ENCODE measurements at places on chromosomes 2 and 18.
A peak's percentile ranks its signal among the peaks of the same experiment; 100 is the strongest.

GRCh38 chr2:7683196-7683595 lies 766.0 kb downstream of the RNF144A start:
- peaks cover 28% of the 10 kb centered on the region for H3K4me1 ChIP-seq
- H3K27me3 ChIP-seq: no peaks in the 10 kb centered on the region
- H3K27ac ChIP-seq: no peak overlapping the region
- H3K4me3 ChIP-seq: no peak overlapping the region
- no peaks in the 10 kb centered on the region for H3K36me3 ChIP-seq

- H3K27me3 ChIP-seq: peaks cover 4% of the 10 kb centered on the region
- no peak for DNase-seq
- H3K4me1 ChIP-seq: no peaks in the 10 kb centered on the region
- no peaks in the 10 kb centered on the region for H3K36me3 ChIP-seq
Measured at GRCh38 chr2:151156431-151156830, 105.2 kb downstream of the RBM43 start.

GRCh38 chr2:175964195-175964594 lies 37.9 kb downstream of the LNPK start:
- peaks cover 59% of the 10 kb centered on the region for H3K36me3 ChIP-seq
- H3K27ac ChIP-seq: no peak overlapping the region
- H3K4me1 ChIP-seq: no peaks in the 10 kb centered on the region
- no peaks in the 10 kb centered on the region for H3K27me3 ChIP-seq
- H3K4me3 ChIP-seq: no peak overlapping the region

GRCh38 chr2:219247678-219248642 lies 2.7 kb downstream of the STK16 start:
- H3K4me1 ChIP-seq: peaks cover 87% of the 10 kb centered on the region
- peak overlapping the region; percentile 74 for H3K4me3 ChIP-seq
- no peaks in the 10 kb centered on the region for H3K27me3 ChIP-seq
- H3K27ac ChIP-seq: peak overlapping the region; percentile 99
- peaks cover 44% of the 10 kb centered on the region for H3K36me3 ChIP-seq

GRCh38 chr2:226703514-226703913 lies 96.1 kb downstream of the IRS1 start:
- no peaks in the 10 kb centered on the region for H3K4me1 ChIP-seq
- no peak overlapping the region for H3K27ac ChIP-seq
- H3K4me3 ChIP-seq: no peak overlapping the region
- DNase-seq: no peak

- no peaks in the 10 kb centered on the region for H3K27me3 ChIP-seq
- DNase-seq: no peak
- H3K4me1 ChIP-seq: peaks cover 2% of the 10 kb centered on the region
- H3K4me3 ChIP-seq: no peak overlapping the region
Measured at GRCh38 chr2:3283206-3283605, 94.4 kb downstream of the EIPR1 start.

DNA sequence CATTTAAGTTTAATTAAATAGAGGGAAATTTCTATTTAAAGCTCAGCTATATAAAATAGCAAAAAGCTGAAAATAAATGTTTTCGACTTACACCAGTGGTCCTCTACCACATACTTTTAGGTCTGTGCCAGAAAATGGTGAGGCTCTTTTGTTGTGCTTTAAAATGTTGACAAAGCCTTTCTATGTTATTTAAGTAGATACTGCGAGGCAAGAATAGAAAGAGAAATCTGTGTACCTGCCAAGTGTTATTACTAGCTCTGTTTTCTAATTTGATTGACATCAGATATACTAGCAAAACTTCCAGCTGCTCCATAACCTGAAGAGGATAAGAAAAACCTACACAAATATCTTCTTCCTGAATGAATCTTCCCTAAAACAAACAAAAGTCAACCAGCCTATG lies 53.6 kb downstream of the LPIN2 start:
- no peaks in the 10 kb centered on the region for H3K27me3 ChIP-seq
- peaks cover 4% of the 10 kb centered on the region for H3K36me3 ChIP-seq
- H3K27ac ChIP-seq: peak overlapping the region; percentile 98
- H3K4me1 ChIP-seq: peaks cover 91% of the 10 kb centered on the region

GRCh38 chr2:133326652-133327397 lies 241.4 kb downstream of the NCKAP5 start:
- H3K36me3 ChIP-seq: no peaks in the 10 kb centered on the region
- no peaks in the 10 kb centered on the region for H3K27me3 ChIP-seq
- DNase-seq: no peak
- H3K27ac ChIP-seq: no peak overlapping the region
- no peaks in the 10 kb centered on the region for H3K4me1 ChIP-seq

GRCh38 chr2:239940861-239941570 lies 84.1 kb downstream of the NDUFA10 start:
- no peaks in the 10 kb centered on the region for H3K36me3 ChIP-seq
- no peak overlapping the region for H3K27ac ChIP-seq
- H3K4me1 ChIP-seq: peaks cover 7% of the 10 kb centered on the region
- DNase-seq: no peak

DNA sequence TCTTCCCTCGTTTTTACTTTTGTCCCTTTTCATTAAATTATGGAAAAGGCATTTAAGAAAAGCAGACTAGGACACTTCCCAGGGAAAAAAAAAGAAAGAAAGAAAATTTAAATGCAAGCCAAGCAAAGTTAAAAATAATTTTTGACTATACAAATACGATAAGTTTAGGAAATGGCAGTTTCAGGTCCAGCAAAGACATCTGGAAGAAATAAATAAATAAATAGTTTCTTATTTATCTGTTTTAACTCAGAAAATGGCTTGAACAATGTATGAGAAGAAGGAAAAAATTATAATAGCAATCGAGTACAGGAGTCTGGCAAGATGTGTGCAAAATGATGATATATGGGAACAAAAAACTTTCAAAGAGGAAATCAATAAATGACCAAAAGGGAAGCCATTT lies 114.6 kb upstream of the NCKAP5 start:
- H3K4me1 ChIP-seq: no peaks in the 10 kb centered on the region
- H3K4me3 ChIP-seq: no peak overlapping the region
- peaks cover 2% of the 10 kb centered on the region for H3K27me3 ChIP-seq
- no peak overlapping the region for H3K27ac ChIP-seq

DNA sequence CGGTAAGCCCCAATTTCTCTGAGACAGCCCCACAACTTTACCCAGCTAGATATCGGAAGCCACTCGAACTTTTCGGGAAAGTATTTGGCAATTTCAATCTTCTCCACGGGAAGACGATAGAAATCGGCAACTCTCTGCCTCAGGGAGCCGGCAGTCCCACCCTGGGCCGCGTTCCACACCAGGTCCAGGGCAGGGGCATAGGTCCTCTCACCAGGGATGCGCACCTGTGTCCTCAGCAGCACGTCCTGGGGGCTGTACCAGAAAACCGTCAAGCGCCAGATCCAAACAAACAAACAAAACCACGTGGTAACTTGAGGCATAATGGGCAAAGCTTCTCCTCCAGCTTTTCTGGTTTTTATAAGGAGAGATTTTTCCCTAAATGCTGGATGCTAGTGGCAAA lies 80.9 kb downstream of the USP40 start:
- H3K4me1 ChIP-seq: no peaks in the 10 kb centered on the region
- H3K36me3 ChIP-seq: no peaks in the 10 kb centered on the region
- DNase-seq: no peak
- no peak overlapping the region for H3K4me3 ChIP-seq
- no peaks in the 10 kb centered on the region for H3K27me3 ChIP-seq
- H3K27ac ChIP-seq: no peak overlapping the region

- H3K27ac ChIP-seq: no peak overlapping the region
- H3K4me1 ChIP-seq: no peaks in the 10 kb centered on the region
- H3K4me3 ChIP-seq: no peak overlapping the region
- DNase-seq: no peak
Measured at GRCh38 chr18:26356045-26356785, 130.0 kb downstream of the TAF4B start.

GRCh38 chr2:223148516-223148915 lies 96.5 kb downstream of the KCNE4 start:
- H3K27ac ChIP-seq: no peak overlapping the region
- no peak for DNase-seq
- no peaks in the 10 kb centered on the region for H3K27me3 ChIP-seq
- no peaks in the 10 kb centered on the region for H3K4me1 ChIP-seq

- no peak overlapping the region for H3K4me3 ChIP-seq
- H3K36me3 ChIP-seq: no peaks in the 10 kb centered on the region
- no peaks in the 10 kb centered on the region for H3K4me1 ChIP-seq
- no peak for DNase-seq
- no peak overlapping the region for H3K27ac ChIP-seq
Measured at GRCh38 chr2:163417596-163418337, 318.0 kb downstream of the FIGN start.

- H3K4me3 ChIP-seq: no peak overlapping the region
- no peak for DNase-seq
- no peaks in the 10 kb centered on the region for H3K27me3 ChIP-seq
- H3K4me1 ChIP-seq: peaks cover 11% of the 10 kb centered on the region
Measured at GRCh38 chr2:207240649-207241048, 74.9 kb upstream of the KLF7 start.

- H3K4me1 ChIP-seq: no peaks in the 10 kb centered on the region
- no peak overlapping the region for H3K4me3 ChIP-seq
- H3K27ac ChIP-seq: no peak overlapping the region
Measured at GRCh38 chr2:35503311-35503710, 852.3 kb upstream of the CRIM1 start.

- H3K27me3 ChIP-seq: no peaks in the 10 kb centered on the region
- no peaks in the 10 kb centered on the region for H3K4me1 ChIP-seq
- H3K4me3 ChIP-seq: no peak overlapping the region
Measured at GRCh38 chr2:139600166-139600565, 820.0 kb upstream of the NXPH2 start.

DNA sequence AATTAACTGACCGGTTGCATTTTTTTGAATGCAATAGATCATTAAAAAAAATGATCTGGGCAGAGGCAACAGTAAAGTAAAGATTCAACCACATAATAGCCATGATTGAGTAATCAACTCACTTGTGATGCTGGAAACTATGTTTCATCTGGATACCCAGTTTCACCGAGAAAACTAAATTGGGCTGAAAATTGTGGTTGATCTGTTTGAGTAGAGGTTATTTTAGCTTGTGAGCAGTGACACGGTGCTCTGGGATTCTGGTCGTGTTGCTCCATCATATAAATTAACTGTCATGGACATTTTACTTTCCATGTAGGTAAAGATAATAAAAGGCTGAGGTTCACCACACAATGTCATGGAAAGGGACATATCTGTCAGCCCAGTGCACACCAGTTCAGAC lies 58.7 kb downstream of the CD226 start:
- no peak for DNase-seq
- H3K4me1 ChIP-seq: peaks cover 27% of the 10 kb centered on the region
- peaks cover 22% of the 10 kb centered on the region for H3K36me3 ChIP-seq
- no peak overlapping the region for H3K27ac ChIP-seq

- H3K36me3 ChIP-seq: peaks cover 3% of the 10 kb centered on the region
- DNase-seq: no peak
- no peaks in the 10 kb centered on the region for H3K27me3 ChIP-seq
- peaks cover 76% of the 10 kb centered on the region for H3K4me1 ChIP-seq
- no peak overlapping the region for H3K4me3 ChIP-seq
Measured at GRCh38 chr2:10345126-10345525, 42.4 kb downstream of the HPCAL1 start.

- H3K36me3 ChIP-seq: no peaks in the 10 kb centered on the region
- DNase-seq: no peak
- no peak overlapping the region for H3K4me3 ChIP-seq
- no peaks in the 10 kb centered on the region for H3K27me3 ChIP-seq
- H3K27ac ChIP-seq: no peak overlapping the region
Measured at GRCh38 chr2:127064642-127065250, 42.2 kb downstream of the BIN1 start.

DNA sequence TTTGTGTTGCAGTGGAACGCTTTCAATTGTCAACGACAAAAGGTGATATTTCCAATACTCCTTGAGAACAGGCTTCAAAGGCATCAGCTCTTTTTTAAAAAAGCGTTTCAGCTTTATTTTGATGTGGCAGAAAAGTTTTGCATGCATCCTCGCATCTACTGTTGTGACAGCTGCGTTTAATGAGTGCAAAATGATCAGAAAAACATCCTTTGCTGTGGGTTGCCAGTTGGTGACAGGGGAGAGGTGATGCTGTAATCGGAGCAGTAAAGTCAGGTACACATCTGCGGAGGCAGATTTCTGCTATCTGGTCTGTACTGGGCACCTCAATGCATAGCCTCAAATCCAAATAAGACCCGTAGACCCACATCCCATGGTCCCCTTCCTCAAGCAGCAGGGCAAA lies 91.9 kb upstream of the POU3F3 start:
- no peaks in the 10 kb centered on the region for H3K4me1 ChIP-seq
- peaks cover 15% of the 10 kb centered on the region for H3K27me3 ChIP-seq
- H3K36me3 ChIP-seq: no peaks in the 10 kb centered on the region
- DNase-seq: no peak
- H3K4me3 ChIP-seq: no peak overlapping the region

GRCh38 chr2:9037166-9037565 lies 33.7 kb upstream of the MBOAT2 start:
- H3K4me1 ChIP-seq: peaks cover 5% of the 10 kb centered on the region
- H3K36me3 ChIP-seq: no peaks in the 10 kb centered on the region
- no peak overlapping the region for H3K27ac ChIP-seq
- peaks cover 27% of the 10 kb centered on the region for H3K27me3 ChIP-seq

GRCh38 chr2:168545439-168546082 lies 89.5 kb downstream of the CERS6 start:
- H3K36me3 ChIP-seq: peaks cover 35% of the 10 kb centered on the region
- H3K27me3 ChIP-seq: no peaks in the 10 kb centered on the region
- no peak overlapping the region for H3K4me3 ChIP-seq
- no peak overlapping the region for H3K27ac ChIP-seq
- H3K4me1 ChIP-seq: peaks cover 60% of the 10 kb centered on the region

GRCh38 chr2:173647681-173648311 lies 293.1 kb downstream of the CDCA7 start:
- no peaks in the 10 kb centered on the region for H3K4me1 ChIP-seq
- peaks cover 4% of the 10 kb centered on the region for H3K27me3 ChIP-seq
- H3K27ac ChIP-seq: no peak overlapping the region

GRCh38 chr2:172944022-172944793 lies 131.4 kb upstream of the MAP3K20 start:
- no peak for DNase-seq
- H3K36me3 ChIP-seq: no peaks in the 10 kb centered on the region
- H3K27me3 ChIP-seq: peaks cover 5% of the 10 kb centered on the region
- H3K27ac ChIP-seq: peak overlapping the region; percentile 92

DNA sequence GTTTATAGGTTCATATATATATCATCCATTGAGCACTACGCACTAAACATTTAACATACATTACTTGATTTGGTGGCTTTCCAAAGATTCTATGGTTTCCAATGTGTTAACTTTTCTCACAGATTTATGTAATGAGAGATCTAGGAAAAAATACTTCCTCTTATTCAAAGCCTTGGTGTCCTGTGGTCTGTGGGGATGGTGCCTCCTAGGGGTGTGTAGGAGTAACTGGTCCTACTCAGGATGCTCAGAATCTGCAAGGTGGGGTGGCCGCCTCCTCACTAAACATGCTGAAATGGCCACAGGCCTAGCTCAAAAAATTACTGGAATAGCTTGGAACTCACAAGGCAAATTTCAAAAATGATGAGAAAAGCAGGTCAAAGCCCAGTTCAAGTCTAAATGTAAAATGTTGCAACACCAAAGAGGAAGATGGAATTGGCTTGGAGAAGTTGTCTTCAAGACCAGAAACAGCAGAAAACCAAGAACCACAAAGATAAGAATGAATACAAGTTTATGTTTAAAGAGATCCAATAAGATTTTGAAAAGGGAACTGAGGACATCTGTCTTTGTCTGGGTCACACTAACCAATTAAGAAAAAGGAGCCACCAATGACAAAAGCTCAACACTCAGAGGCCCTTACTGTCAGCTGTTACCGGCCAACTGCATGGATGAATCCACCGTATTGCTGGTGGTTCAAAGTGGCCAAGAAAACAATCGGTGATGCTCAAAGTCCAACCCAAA lies 11.5 kb downstream of the GPR55 start:
- peaks cover 11% of the 10 kb centered on the region for H3K36me3 ChIP-seq
- H3K27me3 ChIP-seq: no peaks in the 10 kb centered on the region
- DNase-seq: no peak
- no peak overlapping the region for H3K27ac ChIP-seq
- H3K4me1 ChIP-seq: peaks cover 41% of the 10 kb centered on the region
- no peak overlapping the region for H3K4me3 ChIP-seq
